ENCODE measurements at places on chromosomes 3 and 15.

- DNase-seq, result peak; percentile 85
These were observed at the start of gene MKRN3 for GRCh38 chr15:23565395-23566070. TSS of gene MKRN3 (plus strand) at chr15:23565674. CDS start at chr15:23565783, 109 bp downstream.

DNA sequence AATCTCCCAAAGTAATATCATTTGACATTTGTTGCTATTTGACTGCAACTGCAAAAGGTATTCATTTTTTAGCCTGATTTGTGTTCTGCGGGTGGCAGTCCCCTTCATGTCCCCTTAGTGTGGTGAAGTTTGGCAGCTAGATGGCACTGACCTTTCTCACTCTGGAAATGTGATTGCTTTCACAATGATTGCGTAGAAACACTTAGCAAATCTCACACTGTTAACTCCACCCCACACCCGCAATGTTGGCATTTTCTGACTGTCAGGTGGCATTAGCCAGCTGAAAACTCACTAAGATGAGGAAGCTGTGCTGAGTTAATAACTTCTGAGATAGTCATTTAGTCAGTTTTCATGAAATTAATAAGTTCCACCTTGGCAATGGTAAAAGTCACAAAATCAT lies 76.9 kb downstream of the TRIM69 start:
- no peak for DNase-seq

- DNase-seq, result no peak
These were observed 97.5 kb downstream of the RFTN1 start for GRCh38 chr3:16415911-16416476.

GRCh38 chr3:115341208-115341607 lies 194.1 kb upstream of the ZBTB20 start:
- DNase-seq, result peak; percentile 11

DNA sequence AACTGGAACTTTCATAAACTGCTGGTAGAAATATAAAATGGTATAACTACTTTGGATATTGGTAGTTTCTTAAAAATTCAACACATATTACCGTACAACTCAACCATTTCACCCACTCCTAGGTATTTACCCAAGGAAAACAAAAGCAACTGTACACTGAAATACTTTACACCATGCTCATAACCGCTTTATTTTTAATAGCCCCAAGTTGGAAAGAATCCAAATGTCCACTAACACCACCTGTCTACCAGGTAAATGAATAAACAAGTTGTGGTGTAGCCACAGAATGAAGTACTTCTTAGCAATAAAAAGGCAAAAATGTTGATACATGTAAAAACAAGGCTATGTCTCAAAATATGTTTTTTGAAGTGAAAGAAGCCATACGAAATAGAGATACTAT lies 215.9 kb upstream of the PEX5L start:
- DNase-seq, result no peak

DNA sequence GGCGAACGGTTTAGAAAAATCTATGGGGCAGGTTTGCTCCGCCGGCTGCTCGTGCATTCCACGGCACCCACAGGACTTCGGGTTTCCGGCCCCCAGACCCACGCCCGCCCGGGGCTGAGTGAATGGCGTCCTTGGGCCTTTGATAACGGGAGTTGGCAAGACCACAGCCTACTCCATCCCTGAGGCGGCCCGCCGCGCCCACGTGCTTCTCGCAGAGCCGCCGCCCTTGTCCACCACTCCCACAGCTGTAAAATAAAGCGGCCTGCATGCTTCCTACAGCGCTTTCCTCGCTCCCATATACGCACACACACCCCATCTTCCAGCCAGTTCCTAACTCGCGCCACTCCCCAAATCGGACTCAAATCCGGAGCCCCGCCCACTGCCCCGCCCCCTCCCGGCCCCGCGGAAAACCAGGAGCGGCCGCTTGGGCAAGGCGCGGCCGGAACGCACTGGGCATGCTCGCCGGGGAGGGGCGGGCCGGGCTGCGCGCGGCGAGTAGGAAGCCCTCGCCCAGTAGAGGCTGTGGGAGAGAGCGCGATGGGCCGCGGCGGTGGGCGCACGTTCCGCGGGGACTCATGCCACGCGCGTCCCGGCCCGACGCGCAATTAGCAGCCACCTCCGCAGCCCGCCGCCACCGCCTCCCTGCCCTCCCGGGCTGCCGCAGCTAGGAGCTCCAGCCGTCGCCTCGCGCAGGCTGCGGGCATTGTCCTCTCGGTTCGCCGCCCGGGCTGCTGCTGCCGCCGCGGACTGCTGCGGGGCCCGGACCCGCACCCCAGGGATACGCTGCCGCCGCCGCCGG lies at the start of gene RAP2B:
TSS of gene RAP2B (plus strand) at position 513 of the 799 bp plus-strand sequence. CDS start 468 bp downstream, outside the sequence.
- peak; percentile 85 for DNase-seq

- no peak for DNase-seq
These were observed 9.4 kb downstream of the CLDN11 start for GRCh38 chr3:170428095-170428494.

DNA sequence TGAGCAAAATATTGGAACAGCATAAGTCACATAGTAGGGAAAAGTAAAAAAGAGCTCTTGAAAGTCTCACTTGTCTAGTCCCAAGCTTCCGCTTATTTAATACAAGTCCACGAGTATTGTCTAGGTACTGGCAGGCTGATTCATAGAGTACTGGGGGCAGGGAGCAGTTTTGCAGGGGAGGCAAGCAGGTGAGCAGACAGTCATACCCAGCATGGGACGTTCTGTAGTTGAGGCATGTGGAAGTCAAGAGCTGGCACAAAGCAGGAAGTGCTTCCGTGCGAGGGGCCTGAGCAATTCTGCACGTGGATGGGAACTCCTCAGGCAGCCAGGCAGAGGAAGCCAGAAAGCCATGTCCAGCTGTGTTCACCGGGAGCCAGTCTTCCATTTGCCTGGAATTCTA lies 287.6 kb downstream of the EPHB1 start:
- no peak for DNase-seq

GRCh38 chr3:188680189-188680588 lies 491.6 kb upstream of the TPRG1 start:
- no peak for DNase-seq

GRCh38 chr15:84946772-84947489 lies 34.7 kb upstream of the PDE8A start:
- DNase-seq, result no peak

GRCh38 chr3:141523615-141524375 lies 37.0 kb downstream of the RASA2 start:
- DNase-seq, result peak; percentile 60

- no peak for DNase-seq
These were observed 120.8 kb upstream of the PHLDB2 start for GRCh38 chr3:111738238-111738637.

DNA sequence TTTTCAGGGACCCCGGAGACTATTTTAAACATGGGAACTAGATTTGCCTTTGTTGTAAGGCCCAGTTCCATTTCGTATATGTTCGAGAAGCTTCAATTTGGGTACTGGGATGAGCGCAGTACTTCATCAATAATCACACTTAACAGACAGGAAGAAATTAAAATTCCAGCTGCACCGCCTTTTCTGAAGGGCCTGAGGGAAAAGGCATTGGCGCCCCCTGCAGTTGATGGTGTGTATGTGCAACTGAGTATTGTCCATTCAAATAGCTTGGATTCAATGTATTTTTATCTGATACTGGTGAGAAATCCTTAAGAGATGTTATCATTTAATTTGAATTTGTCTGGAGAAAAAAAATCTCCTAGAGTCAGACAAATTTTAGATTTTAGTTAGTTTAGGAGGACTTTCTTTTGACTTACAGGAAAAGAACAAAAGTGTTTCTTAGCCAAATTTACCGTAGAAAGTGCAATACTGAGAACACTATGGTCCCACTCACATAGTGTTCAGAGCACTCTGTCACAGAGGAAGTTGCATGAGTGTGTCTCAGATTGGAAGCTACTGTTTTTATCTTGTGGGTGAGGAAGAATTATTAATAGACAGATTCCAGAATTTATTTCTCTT lies 5.4 kb upstream of the ALDH1A2 start:
- peak; percentile 27 for DNase-seq

GRCh38 chr15:91593067-91593466 lies 260.4 kb upstream of the SLCO3A1 start:
- DNase-seq, result no peak

GRCh38 chr3:172705170-172705569 lies 5.7 kb downstream of the NCEH1 start:
- DNase-seq, result no peak

GRCh38 chr15:85639752-85640381 lies 154.9 kb downstream of the KLHL25 start:
- no peak for DNase-seq

All from trophoblast cell (in vitro differentiated cells and primary cell).